ENCODE measurements at places on chromosomes 11 and 22.

DNA sequence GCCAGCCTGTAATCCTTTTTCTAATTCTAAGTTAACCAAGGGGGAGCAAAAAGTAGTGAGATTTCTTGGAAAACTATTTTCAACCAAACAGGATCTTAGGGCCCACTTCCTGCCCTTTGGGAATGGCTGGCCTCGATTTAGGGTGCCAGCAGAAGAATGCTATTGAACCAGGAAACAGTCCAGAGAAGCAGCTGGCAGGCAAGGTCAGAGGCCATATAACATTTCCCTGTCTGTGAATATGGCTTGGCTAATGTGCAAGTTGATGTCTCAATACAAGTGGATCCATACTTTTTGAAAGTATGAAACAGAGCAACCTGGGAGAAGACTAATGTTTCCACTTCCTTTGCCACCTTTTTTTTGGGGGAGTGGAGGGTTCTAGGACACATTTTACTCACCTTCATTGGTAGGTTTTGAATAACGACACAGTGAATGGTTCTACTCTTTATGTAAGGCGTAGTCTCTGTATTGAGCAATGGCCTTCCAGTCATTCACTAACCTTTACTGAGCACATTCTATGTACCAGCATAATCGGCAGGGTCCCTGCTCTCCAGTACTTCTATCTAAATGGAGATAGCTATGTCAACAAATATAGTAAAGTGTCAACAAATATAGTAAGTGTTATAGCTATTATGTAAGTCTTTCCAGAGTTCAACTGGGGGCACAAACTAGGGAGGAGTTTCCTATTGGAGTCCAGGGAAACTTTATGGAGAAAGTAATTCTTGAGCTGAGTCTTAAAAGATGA lies 34.2 kb upstream of the RRM1 start:
- no peak overlapping the region for H3K4me3 ChIP-seq
- peaks cover 25% of the 10 kb centered on the region for H3K4me1 ChIP-seq
- H3K36me3 ChIP-seq, result peaks cover 22% of the 10 kb centered on the region
- peak overlapping the region; percentile 31 for H3K27ac ChIP-seq
- no peak for DNase-seq

DNA sequence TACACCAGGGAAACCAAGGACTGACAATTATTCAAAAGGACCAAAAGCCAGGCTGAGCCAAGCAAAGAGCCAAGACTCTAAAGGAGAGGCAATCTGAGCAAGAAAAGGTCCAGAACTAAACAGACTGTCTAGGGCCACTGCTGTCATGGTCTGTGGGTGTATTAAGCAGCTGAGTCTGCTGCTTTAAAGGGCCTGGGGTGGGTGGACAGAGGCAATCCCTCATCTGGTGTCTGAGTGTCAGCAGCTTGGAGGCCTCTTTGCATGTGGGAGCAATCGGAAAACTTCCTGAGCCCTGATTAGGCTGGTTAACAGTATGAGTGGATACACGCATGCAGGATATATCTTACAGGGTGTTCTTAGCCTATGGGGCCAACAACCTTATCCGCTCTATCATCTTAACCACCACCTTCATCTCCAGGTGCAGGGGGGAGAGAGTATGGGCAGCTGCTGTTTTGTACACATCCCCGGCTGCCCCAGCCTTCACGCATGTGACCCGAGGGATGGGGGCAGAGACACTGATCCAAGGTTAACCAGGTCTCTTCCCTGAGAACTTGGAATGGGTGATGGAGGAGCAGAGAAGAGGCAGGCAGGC lies 67.5 kb upstream of the TIMP3 start:
- H3K36me3 ChIP-seq, result no peaks in the 10 kb centered on the region
- no peaks in the 10 kb centered on the region for H3K27me3 ChIP-seq
- no peak overlapping the region for H3K27ac ChIP-seq
- no peak for DNase-seq

- DNase-seq, result no peak
- H3K4me3 ChIP-seq, result no peak overlapping the region
- H3K4me1 ChIP-seq, result no peaks in the 10 kb centered on the region
- H3K27ac ChIP-seq, result no peak overlapping the region
Measured at GRCh38 chr11:119673052-119673758, 55.8 kb downstream of the NECTIN1 start.

- H3K27me3 ChIP-seq, result no peaks in the 10 kb centered on the region
- H3K36me3 ChIP-seq, result no peaks in the 10 kb centered on the region
- no peaks in the 10 kb centered on the region for H3K4me1 ChIP-seq
- no peak overlapping the region for H3K27ac ChIP-seq
- DNase-seq, result no peak
Measured at GRCh38 chr11:105179542-105180278, 40.1 kb upstream of the CARD18 start.

- H3K4me1 ChIP-seq, result peaks cover 14% of the 10 kb centered on the region
- H3K27ac ChIP-seq, result no peak overlapping the region
- no peak overlapping the region for H3K4me3 ChIP-seq
Measured at GRCh38 chr11:6229911-6230310, 4.5 kb downstream of the FHIP1B start.

DNA sequence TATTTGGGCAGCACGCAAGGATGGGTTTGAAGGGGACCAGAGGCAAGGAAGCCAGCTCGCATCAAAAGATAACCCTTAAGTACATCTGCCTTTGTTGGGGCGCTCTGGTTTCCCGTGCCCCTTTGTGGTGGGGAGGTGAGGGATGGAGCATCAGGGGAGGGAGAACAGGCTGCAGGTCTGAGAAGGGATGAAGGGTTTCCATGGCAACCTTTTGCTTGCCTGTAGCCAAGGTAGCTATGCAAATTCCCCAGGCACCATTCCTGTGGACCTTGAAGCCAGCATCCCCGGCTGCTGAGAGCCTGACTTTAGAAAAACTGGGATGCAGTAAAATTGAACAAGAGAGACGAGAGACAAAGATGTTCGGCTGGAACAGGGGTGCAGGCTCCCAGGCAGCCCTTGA lies 75.7 kb downstream of the SEZ6L start:
- no peaks in the 10 kb centered on the region for H3K27me3 ChIP-seq
- no peaks in the 10 kb centered on the region for H3K4me1 ChIP-seq
- H3K36me3 ChIP-seq, result no peaks in the 10 kb centered on the region
- DNase-seq, result no peak

DNA sequence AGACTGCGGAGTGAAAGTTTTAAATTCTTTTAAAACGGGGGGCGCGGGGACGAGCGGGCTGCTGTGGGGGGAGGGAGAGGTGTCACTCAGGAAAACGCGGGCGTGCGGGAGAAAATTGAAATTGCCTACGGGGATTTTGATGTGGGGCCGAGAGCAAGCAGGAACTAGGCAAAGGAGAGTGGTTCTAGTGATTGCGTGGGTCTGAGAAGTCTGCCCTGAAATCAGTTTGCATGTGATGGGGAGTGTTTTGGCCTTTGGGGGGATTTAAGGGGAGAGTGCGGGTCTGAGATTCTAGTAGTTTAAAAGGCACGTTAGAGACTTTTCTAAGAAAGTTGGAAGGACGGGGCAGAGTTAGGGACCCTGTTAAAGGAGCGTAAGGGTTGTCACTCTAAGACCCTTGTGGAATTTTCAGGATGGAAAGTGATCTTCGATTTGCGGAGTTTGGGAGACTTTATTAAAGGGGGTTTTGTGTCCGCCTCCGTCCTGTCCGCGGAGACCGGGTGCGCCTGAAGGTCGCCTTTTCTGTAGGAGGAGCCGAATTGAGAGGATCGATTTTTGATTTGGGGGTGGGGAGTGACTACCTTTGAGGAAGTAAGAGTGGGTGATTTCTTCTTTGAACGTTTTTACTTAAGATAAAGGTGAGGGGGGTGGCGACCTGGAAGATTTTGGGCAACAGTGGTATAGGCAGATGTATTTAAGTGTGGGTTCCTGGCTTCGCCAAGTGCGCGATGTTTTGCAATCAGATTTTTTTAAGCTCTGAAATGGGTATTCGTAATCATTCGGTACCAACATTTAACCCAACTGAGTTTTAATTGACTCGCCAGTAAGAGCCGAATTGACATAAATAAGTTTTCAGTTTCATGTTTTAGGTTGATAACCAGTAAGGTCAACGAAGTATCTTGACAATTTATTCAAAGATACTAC lies 1.1 kb downstream of the EED start:
- peaks cover 3% of the 10 kb centered on the region for H3K4me1 ChIP-seq
- H3K27ac ChIP-seq, result peak overlapping the region; percentile 98
- H3K36me3 ChIP-seq, result no peaks in the 10 kb centered on the region

GRCh38 chr11:63564784-63565350 lies 1.7 kb upstream of the PLAAT2 start:
- H3K4me1 ChIP-seq, result peaks cover 11% of the 10 kb centered on the region
- no peak overlapping the region for H3K4me3 ChIP-seq
- no peaks in the 10 kb centered on the region for H3K36me3 ChIP-seq
- no peaks in the 10 kb centered on the region for H3K27me3 ChIP-seq

GRCh38 chr22:29901354-29901753 lies 18.4 kb downstream of the MTMR3 start:
- no peaks in the 10 kb centered on the region for H3K4me1 ChIP-seq
- no peak overlapping the region for H3K27ac ChIP-seq
- H3K4me3 ChIP-seq, result no peak overlapping the region

- H3K4me3 ChIP-seq, result no peak overlapping the region
- no peaks in the 10 kb centered on the region for H3K36me3 ChIP-seq
- peak; percentile 50 for DNase-seq
- H3K27me3 ChIP-seq, result no peaks in the 10 kb centered on the region
- H3K4me1 ChIP-seq, result peaks cover 6% of the 10 kb centered on the region
- no peak overlapping the region for H3K27ac ChIP-seq
Measured at GRCh38 chr11:69310351-69310750, 16.4 kb downstream of the MYEOV start.

- H3K27ac ChIP-seq, result no peak overlapping the region
- no peak overlapping the region for H3K4me3 ChIP-seq
- H3K27me3 ChIP-seq, result no peaks in the 10 kb centered on the region
- no peak for DNase-seq
Measured at GRCh38 chr11:93585758-93586157, 42.6 kb upstream of the SMCO4 start.

- H3K36me3 ChIP-seq, result peaks cover 44% of the 10 kb centered on the region
- H3K27ac ChIP-seq, result peak overlapping the region; percentile 100
- no peaks in the 10 kb centered on the region for H3K27me3 ChIP-seq
- H3K4me3 ChIP-seq, result peak overlapping the region; percentile 9
- H3K4me1 ChIP-seq, result peaks cover 67% of the 10 kb centered on the region
- DNase-seq, result no peak
Measured at GRCh38 chr22:46107089-46107664, 43.1 kb upstream of the PPARA start.

DNA sequence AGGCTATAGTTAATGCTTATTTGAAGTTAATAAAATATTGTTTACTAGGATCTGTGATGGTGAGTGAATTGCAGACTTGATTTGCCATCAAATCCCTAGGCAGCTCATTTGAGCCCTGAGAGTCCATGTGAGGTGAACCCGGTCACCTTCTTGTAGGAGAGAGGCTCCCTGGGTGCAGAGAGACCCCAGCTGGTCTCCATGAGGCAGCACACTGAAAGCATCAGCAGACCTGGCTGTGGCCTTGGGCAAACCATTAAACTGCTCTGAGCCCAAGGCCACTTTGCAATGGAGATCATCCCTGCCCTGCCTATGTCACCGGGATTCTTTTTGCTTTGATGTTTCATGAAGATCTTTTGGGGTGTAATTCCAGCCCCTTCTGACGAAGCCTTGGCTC lies 125.2 kb downstream of the MICAL2 start:
- H3K4me3 ChIP-seq, result no peak overlapping the region
- H3K4me1 ChIP-seq, result peaks cover 17% of the 10 kb centered on the region
- H3K27ac ChIP-seq, result peak overlapping the region; percentile 98
- H3K27me3 ChIP-seq, result no peaks in the 10 kb centered on the region
- peaks cover 34% of the 10 kb centered on the region for H3K36me3 ChIP-seq

DNA sequence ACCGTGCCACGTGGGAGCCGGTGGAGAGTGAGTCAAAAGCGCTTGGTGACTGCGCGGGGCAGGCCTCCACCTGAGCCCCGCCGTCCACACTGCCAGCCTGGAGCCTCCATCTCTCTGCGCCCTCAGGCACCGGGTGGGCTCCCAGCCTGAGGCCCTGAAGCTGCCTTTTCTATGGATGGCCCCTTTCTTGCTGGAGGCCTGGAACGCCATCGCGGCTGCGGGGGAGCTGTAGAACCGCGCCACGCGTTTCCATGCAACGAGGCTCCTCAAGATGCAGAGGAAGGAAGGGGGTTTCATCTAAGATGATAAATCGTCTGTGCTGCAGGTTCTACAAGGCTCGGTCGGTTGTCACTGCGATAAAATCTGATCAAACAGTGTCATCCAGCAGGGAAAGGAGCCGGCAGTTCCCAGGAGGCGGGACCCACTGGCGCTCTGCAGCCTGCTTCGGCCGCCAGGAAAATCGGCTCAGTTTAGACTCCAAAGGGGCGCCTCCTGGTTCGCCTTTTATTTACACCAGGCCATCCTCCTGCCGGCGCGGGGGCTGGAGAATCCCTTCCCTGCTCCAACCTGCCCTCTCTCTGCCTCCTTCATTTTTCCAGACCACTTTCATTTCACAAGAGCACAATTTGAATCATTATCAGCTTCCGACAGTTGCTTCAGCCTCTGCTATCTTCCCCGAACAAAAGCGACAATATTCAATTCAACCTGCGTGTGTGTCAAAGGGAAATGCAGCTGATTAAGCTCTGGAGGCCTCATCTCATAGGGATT lies 624.4 kb downstream of the BRD1 start:
- no peak overlapping the region for H3K4me3 ChIP-seq
- H3K27ac ChIP-seq, result no peak overlapping the region
- H3K27me3 ChIP-seq, result no peaks in the 10 kb centered on the region
- no peaks in the 10 kb centered on the region for H3K36me3 ChIP-seq

- no peak overlapping the region for H3K27ac ChIP-seq
- no peaks in the 10 kb centered on the region for H3K36me3 ChIP-seq
- peak; percentile 41 for DNase-seq
- no peak overlapping the region for H3K4me3 ChIP-seq
Measured at GRCh38 chr11:78656984-78657383, 82.3 kb upstream of the NARS2 start.

DNA sequence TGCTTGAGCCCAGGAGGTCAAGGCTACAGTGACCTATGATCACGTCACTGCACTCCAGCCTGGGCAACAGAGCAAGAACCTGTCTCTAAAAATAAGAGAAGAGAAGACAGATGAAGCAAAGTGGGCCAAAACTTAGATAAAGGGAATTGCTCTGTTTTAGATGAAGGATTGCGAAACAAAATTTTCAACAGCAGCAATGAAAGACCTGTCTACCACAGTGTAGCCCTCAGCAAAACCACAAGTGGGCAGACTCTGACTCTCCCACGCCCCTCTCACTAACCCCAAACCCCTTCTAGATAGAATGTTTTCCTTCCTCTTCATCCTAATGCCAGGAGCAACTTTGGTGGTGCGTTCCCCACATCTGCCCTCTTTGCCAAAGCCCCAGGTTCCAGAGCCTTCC lies 105.6 kb upstream of the ALDH3B2 start:
- H3K27ac ChIP-seq, result no peak overlapping the region
- no peak for DNase-seq
- no peaks in the 10 kb centered on the region for H3K4me1 ChIP-seq
- H3K27me3 ChIP-seq, result no peaks in the 10 kb centered on the region

DNA sequence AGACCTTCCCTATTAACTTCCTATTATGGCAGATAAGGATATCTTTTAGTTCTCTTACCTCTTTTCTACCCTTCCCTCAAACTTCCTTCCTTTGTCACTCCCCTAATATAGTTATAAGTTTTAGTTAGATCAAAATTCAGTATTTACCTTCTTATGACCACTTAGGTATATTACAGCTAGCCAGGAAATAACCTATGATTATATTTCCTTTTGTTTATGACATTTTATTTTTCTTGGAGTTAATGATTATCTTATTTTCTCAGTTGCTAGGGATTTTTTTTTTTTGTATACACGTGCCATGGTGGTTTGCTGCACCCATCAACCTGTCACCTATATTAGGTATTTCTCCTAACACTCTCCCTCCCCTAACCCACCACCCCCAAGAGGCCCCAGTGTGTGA lies 88.2 kb upstream of the ZBED5 start:
- no peak overlapping the region for H3K4me3 ChIP-seq
- no peak overlapping the region for H3K27ac ChIP-seq
- no peaks in the 10 kb centered on the region for H3K27me3 ChIP-seq
